ENCODE measurements at places on chromosomes 5 and 9.
A peak's percentile ranks its signal among the peaks of the same experiment; 100 is the strongest.

GRCh38 chr5:59038798-59039295 lies 456.0 kb downstream of the RAB3C start:
- DNase-seq = no peak

- no peak for DNase-seq
Measured at GRCh38 chr9:4573634-4574389, 83.5 kb downstream of the SLC1A1 start.

GRCh38 chr5:35252963-35253362 lies 22.7 kb upstream of the PRLR start:
- DNase-seq = no peak

- DNase-seq = no peak
Measured at GRCh38 chr9:76717613-76718012, 46.6 kb upstream of the PCA3 start.

DNA sequence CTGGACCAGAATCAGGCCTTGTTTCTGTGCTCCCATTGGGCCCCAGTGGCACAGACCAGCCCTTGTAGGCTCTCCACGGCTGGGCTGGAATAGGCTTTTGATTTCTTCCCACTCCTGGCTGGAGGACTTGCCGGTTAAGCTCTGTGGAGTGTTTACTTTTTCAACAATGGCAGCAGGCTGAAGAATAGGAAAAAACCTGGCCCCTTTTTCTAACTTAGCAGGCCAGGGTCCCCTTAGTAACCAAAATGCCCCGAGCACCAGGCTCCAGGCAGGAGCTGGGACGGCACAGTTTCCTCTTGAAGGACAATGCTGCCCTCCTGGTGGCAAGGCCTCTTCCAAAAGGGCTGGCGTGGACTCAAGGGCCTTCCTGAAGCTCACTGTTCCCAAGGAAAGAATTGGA lies 230.3 kb downstream of the CRB2 start:
- peak; percentile 45 for DNase-seq

DNA sequence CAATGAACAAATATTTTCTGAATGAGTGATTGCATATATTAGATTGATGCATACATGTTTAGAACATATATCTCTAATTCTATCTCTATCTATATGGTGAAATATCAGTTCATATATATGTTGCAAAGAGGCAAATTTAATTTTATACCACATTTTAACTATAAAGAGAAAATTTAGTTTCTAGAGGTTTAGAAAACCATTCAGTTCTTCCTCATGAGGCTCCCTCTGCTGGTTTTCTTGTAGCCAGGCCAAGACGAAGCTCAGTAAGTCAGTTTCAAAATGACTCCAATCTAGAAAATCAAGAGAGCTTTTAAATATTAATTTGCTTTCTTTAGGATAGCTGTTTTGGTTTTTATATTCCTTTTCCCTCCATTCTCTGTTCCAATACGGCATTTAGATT lies 312.1 kb downstream of the TMEM232 start:
- no peak for DNase-seq

DNA sequence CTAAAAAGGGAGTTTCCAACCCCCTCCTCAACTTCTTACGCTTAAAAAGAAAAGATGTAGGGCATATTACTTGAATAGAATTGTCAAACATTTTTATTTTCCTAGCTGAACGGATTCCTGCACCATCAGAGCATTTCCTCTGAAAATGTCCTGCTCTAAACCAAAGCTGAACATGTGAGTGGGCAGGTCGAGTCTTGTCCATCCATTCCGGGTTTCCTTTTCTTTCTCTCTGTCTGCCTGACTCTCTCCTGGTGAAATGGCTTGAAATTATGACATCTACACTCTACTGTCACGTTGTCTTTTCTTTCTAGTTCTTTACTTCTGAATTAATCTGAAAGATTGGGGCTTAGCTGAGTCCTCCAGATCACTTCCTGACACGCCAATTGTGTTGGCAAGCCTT lies 39.2 kb upstream of the PTPN3 start:
- DNase-seq = no peak

DNA sequence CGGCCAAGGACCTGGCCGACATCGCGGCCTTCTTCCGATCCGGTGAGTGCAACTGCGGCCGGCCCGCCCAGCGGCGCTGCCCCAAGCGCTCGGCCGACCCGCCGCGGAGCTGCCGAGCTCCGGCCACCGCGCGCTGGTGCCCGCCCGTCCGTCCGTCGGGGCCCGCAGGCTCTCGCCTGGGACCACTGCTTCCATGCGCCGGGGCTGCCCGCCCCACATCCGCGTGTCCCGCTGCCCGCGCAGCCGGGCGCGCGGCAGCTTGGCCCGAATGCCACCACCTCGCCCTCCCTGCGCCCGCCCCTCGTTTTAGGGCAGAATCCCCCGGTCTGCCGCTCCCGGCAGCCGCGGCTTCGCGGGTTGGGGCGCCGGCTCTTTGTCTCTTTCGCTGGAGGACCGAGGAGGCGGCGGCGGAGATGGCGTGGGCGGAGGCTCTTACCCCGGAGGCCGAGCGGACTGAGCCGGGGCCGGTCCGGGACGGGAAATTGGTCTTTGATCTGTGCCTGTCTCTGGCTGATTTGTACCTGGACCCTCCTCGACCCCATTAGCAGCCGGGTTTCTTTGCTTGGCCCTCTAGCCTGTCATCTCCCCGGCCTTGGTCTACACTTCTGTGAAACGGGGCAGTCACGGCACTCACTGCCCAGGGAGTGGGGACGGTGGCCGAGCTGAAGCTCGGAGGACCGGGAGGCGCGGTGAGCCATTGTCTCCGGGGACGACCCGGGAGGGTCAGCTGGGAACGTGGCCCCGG lies 871 bp downstream of the TRIO start:
- peak; percentile 29 for DNase-seq

DNA sequence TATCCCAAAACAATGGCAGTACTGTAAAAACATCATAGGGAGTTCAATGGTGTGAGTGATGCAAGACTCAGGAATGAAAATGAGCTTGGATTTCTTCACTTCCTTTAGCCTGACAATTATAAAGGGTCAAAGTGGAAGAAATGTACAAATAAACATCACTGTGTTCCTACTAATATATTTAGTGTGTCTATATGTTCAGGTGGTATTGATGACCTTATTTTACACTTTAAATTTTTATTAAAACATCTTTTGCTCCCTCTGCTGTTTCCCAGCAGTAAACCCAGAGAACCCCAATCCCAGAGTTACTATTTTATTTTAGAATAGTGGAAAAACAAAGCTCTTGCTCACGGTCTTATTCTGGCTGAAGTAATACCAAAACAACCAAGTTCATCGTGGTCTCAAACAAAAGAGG lies 2.0 kb downstream of the LOX start:
- DNase-seq = no peak

DNA sequence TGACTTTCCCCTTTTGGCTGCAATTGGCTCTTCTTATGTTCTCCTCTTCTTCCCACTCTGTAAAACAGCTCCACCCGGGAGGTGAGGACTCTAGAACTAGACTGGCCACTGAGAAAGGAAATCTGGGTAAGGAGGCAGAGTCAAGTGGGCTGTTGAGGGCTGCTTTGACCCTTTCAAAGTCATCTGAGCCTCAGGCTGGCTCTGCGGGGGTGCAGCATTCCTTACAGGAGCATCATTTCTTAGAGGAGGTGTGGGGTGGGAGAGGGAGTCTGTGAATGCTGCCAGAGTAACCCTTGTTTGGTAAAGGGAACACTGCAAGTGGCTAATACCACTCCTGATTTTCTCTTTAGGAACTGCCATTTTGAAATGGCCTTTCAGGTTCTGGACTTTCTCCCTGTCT lies 377.7 kb upstream of the SMARCA2 start:
- no peak for DNase-seq

GRCh38 chr9:106733828-106734380 lies 129.1 kb upstream of the ZNF462 start:
- DNase-seq = no peak

GRCh38 chr9:88076286-88077070 lies 61.8 kb downstream of the SPATA31C2 start:
- DNase-seq = peak; percentile 7

- DNase-seq = no peak
Measured at GRCh38 chr9:73230251-73230650, 78.6 kb downstream of the ANXA1 start.

DNA sequence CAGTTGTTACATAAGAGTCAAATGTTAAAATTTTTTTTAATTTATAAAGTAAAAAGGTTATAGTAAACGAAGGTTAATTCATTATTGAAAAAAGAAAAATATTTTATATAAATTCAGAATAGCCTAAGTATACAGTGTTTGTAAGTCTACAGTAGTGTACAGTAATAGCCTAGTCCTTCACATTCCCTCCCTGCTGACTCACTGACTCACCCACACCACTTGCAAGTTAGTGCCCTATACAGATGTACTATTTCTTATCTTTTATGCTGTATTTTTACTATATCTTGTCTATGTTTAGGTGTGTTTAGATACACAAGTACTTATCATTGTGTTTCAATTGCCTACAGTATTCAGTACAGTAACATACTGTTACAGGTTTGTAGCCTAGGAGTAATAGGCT lies 57.6 kb downstream of the MAMDC2 start:
- no peak for DNase-seq

DNA sequence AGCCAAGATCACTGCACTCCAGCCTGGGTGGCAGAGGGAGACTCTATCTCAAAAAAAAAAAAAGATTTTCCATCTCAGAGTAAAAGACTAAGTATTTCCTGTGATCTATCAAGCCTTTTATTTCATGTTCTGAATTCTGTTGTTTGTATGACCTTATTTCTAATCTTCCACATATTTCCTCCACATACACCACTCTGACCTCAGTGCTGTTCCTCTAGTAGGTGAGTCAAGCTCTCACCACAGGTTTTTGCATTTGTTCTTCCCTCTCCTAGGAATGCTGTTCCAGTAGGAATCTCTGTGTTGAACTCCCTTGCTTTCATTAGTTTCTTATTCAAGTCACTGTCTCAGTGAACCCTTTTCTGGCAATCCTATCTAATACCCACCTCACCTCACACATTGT lies 68.1 kb downstream of the INVS start:
- DNase-seq = no peak

GRCh38 chr5:16518606-16519005 lies 53.0 kb upstream of the ZNF622 start:
- no peak for DNase-seq

GRCh38 chr5:143245929-143246561 lies 157.4 kb downstream of the NR3C1 start:
- DNase-seq = no peak

- DNase-seq = no peak
Measured at GRCh38 chr5:159286420-159287035, 23.4 kb downstream of the UBLCP1 start.

- no peak for DNase-seq
Measured at GRCh38 chr5:122715095-122715494, 59.8 kb upstream of the SNX2 start.

- DNase-seq = no peak
Measured at GRCh38 chr9:13291718-13292117, 12.2 kb upstream of the MPDZ start.

- no peak for DNase-seq
Measured at GRCh38 chr9:117535973-117536372, 121.1 kb upstream of the ASTN2 start.

DNA sequence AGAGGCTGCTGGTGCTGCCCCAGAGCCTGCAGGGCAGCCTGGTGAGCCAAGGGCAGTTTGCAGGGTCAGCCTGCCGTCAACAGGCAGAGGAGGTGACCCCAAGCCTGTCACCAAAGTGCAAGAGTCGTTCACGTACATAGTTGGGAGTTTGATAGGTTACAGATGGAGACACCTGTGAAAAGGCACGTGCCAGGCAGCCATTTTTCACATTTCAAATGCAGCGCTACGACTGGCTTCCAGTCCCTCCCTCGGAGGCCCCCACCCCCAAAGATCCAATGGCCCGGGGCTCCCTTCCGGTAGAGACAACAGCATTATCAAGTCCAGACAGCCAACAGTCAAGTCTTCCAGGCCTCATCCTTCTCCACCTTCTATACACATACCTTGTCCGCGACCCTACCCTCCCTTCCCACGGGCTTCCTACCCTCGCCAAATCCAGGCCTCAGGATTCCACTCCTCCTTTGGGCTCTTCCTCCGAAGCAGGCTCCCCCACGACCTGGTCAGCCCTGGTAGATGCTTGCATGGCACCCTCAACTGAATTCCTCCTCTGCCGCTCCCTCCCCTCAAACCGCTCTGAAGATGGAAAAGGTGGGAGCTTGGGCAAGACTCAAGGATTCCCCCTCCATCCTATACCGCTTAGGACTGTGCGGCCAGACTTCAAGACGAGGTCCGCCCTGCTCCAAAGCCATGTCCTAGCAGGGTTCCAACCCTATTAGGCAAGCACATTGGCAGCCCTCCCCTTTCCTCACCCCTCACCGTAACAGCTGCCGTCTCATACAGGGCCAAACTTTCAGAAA lies 13.2 kb downstream of the HNRNPH1 start:
- no peak for DNase-seq

- DNase-seq = no peak
Measured at GRCh38 chr5:124859027-124859426, 112.6 kb upstream of the ZNF608 start.

DNA sequence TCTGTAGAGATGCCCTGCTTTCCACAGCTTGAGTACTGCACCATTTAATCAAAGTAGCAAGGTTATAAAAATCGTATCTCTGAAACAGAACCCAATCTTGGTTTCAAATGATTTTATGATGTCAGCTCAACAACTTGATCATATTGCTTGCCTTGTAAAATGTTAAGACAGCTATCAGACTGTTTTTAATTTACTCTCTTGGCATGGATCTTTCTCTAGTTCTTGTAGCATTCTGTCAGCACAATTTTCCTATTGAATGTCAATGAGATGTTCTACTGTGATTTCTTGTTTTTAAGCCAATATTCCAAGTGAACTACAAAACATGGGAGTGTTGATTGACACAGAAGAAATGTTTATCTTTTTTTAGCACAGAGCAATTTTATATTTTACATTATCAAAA lies 313.4 kb downstream of the CDH12 start:
- DNase-seq = no peak

DNA sequence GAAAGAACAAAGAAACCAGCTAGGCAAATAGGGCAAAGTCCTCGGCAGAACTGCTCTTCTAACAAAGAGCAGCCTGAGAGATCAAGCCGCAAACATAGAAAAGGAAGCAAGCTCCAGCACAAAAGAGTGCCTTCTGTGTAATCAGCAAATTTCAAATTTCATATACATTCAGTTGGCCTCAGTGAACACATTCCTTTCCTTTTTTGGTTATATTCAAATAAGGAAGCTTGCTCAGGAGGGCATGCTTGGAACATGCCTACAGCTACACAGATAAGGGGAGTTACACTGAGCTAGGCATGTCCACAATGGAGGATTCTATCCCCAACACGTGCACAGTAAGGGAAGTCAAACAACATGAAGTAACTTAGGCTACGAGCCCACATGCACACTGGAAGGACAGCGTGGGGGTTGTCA lies 23.4 kb downstream of the IL33 start:
- no peak for DNase-seq

GRCh38 chr5:177370488-177371119 lies 12.9 kb downstream of the RGS14 start:
- DNase-seq = no peak

GRCh38 chr9:109935406-109936087 lies 155.5 kb downstream of the PALM2AKAP2 start:
- no peak for DNase-seq

Measured in NCI-H510A (cell line).